Neural progenitor cell (in vitro differentiated cells): ENCODE measurements at places on chromosomes 3 and 15.
A peak's percentile ranks its signal among the peaks of the same experiment; 100 is the strongest.

- peak; percentile 51 for DNase-seq
Observed at GRCh38 chr15:62896969-62897486, 145.5 kb upstream of the TPM1 start.

- DNase-seq, result no peak
Observed at GRCh38 chr15:78996894-78997275, 52.0 kb upstream of the CTSH start.

DNA sequence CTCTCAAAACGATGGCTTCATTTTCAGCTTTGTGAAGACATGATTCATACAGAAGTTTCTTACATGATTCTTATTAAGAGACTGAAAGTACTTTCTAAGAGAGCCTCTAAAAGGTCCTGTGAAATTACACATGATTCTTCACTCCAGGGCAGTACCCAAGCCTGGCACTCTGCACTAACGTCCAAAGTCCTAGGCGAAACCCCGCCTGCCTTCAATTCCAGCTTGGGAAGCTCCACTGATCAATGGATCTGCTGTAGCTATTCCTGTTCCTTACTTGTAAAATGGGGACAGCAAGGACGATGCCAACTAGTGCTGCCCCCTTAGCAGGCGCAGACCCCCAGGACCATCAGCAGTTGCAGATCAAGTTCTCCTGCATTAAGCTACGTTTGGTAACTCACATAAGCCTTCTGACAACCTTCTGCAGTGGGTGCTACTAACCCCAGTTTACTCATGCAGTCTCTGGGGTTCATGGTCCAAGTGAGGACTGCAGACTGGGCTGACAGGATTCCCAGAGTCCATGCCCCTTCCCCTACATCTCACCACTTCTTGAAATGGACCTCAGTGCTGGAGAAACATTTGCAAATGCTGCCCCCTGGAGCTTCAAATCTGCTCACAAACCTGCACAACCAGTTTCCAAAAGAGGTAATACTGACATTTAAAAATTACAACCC lies 10.6 kb downstream of the CHCHD4 start:
- peak; percentile 20 for DNase-seq

DNA sequence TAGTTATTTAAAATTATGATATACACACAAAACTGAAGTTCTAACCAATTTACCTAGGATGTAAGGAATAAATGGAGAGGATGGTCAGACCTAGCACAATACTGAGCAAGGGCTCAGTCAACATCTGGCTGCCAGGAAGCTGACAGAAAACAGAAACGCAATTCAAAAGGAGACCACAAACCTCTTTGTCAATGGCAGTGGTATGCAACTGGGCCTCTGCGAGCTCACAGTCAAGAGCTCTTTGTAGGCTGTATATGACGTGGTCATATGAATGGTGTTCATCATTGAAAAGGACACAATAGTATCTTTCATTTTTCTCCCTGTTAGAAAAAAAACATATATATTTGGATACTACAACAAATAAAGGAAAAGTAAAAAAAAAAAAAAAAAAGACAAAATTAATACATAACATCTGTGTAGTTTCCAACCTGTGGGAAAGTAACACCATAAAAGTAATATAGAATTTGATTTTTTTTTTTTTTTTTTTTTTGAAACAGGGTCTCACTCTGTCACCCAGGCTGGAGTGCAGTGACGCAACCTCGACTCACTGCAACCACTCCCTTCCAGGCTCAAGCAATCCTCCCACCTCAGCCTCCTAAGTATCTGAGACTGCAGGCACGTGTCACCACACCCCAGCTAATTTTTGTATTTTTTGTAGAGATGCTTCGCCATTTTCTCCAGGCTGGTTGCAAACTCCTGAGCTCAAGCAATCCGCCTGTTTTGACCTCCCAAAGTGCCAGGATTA lies 37.9 kb downstream of the UBR1 start:
- no peak for DNase-seq

DNA sequence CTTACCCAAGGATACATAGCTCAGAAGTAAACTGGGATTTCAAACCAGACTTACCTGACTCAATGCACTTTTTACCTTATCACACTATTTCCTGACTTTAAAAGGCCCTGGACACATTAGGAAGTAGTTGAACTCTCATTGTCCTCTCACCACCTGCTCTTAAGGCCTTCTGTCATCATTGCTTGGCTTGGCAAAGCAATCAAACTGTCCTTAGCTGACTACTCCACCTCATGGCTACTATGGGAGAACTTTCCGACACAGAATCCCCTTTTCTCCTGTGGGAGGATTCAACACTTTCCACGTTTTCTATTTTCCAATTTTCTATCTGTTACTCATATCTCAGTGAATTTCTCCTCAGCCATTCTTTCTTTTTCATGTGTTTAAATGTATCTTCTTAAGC lies 55.4 kb downstream of the ZNF148 start:
- peak; percentile 2 for DNase-seq

DNA sequence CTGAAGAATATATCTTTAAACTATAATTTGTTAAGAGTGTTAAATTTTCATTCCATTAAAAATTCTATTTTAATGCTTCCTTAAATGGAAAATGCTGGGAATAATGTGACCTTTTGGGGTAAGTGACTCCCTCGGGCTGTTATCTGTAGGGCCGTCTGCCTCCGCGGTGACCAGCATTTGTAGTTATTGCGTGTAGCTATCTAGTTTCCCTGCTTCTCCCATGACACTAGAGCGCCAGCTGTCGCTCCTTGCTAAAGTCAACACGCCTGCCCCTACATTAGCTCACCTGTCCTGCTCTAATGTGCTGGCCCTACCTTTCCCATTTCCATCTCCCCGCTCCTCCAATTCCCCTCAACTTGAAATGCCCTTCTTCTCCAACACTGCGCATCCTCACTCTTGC lies 12.4 kb upstream of the CHRM5 start:
- no peak for DNase-seq

DNA sequence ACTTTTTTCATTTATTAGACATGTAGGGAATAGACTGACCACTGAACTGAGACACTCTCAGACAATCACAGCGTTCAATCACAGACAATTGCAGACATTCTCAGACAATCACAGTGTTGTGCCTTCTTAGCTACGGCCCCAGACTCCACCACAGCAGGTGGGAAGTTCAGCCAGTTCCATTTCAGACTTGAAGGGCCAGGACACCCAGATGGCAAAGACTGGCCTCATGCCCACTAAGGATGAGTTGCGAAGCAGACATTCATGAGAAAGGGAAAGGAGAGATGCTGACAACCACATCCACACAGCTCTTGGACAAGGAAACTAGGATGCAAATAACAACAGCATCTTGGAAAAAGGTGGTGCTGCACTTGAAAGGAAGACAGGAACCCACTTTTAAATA lies 21.9 kb upstream of the ALDH1L1 start:
- no peak for DNase-seq

DNA sequence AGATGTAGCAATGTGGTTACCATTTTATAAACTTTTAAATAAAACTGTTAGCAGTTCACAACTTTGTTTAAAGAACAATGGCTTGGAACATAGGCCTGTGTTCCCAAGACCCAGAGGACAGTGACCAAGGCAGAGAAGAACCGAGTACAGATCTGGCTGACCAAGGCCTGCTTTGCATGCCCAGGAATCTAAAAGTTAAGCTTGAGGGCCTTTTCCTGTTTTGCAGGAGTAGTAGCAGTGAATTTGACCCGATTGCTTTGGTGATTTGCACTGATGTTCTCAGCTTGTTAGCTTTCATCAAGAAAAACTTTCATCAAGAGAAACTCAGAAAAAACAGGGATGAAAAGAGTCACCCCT lies 9.9 kb downstream of the FILIP1L start:
- no peak for DNase-seq

DNA sequence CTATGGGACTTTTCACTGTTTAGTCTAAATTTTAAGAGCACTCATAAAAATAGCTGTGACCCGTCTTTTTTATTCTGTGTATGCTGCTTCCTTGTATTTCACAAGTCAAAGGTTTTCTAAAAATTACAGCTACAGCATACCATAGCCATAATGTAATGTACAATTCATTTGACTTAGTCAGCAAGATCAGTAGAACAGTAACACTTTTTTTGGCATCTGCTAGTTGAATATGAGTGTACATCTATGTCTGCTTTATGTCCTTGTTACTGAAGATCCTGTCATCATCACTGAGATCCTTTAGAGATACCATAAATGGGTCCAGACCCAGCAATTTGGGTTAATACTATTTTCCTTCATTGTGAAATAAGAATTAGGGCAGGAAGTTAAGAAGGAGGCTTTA lies 42.2 kb downstream of the CMSS1 start:
- DNase-seq, result no peak

- DNase-seq, result no peak
Observed at GRCh38 chr3:178532476-178532875, 3.8 kb upstream of the KCNMB2 start.

GRCh38 chr3:66692766-66693150 lies 191.9 kb upstream of the LRIG1 start:
- DNase-seq, result no peak

DNA sequence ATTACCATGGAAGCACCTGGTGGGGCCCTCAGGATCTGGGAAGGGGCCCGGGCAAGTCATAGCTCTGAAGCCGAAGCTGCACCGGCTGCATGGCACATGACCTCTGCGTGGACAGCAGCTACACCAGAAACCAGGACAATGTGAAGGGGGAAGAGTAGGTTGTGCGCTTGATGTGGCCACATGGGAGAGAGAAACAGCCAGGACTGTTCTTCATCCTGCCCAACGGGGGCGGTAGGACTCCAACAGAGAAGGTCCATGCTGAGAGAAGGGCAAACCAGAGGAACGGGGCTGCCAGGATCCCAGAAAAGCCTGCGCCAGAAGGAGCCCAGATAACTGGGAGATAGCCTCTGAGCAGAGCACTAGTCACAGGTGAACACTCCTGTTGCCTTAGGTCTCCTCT lies 54.9 kb upstream of the PRR20G start:
- peak; percentile 59 for DNase-seq

- DNase-seq, result no peak
Observed at GRCh38 chr15:91348752-91349500, 248.9 kb downstream of the SV2B start.

DNA sequence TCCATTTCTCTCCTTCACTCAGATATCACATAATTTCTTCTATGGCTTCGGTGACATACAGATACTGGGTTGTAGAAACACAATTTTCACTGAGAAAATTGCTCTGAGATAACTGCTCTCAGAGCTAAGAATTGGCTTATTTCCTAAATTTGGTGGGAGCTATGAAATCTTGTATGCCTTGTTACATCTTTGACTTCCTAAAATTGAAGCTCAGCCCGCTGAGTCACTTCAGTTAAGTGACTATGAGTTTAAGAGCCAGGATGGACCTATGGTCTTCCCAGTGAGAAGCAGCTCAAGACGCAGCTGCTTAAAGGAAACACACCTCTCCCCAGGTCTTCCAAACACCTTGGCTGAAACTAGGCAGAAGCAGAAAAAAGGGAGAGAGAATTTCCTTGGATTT lies 56.4 kb downstream of the EFHB start:
- DNase-seq, result no peak

DNA sequence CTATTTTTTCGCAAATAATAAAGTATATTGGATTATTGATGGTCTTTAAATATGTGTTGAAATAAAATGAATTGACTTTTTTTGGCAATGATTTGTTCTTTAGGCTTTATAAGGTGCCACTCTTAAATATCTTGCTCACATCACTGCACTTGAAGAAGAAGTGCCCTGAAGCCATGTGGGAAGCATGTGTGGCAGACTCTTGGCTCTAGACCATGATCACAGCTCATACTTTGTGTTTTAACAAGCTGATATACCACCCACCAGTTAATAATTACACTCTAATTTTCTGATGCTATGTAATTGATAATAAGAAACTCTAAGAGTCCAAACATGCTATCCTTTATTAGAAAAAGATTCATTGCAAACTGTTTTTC lies 52.1 kb upstream of the TGFBR2 start:
- DNase-seq, result no peak

DNA sequence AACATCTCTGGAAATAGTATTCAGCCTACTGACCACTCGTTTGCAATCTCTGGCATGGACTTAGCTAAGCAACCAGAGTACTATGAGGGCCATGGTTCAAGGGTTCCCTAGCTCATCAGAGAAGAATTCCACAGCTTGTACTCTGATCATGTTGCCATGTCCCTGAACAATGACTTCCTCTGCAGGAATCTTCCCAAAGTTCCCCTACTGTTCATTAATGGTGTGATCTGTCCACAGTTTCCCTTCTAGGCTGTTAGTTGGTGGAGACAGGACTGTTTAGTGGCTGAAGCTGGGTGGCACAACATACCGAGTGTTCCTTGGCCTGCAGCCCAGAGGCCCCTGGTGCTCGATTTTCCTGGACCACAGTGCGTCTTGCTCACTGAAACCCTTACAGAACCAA lies 44.4 kb upstream of the GALNT15 start:
- no peak for DNase-seq

GRCh38 chr3:111723293-111724215 lies 128.4 kb upstream of the ZBED2 start:
- DNase-seq, result no peak

GRCh38 chr15:82646250-82647044 lies 716 bp downstream of the CPEB1 start:
- peak; percentile 49 for DNase-seq

DNA sequence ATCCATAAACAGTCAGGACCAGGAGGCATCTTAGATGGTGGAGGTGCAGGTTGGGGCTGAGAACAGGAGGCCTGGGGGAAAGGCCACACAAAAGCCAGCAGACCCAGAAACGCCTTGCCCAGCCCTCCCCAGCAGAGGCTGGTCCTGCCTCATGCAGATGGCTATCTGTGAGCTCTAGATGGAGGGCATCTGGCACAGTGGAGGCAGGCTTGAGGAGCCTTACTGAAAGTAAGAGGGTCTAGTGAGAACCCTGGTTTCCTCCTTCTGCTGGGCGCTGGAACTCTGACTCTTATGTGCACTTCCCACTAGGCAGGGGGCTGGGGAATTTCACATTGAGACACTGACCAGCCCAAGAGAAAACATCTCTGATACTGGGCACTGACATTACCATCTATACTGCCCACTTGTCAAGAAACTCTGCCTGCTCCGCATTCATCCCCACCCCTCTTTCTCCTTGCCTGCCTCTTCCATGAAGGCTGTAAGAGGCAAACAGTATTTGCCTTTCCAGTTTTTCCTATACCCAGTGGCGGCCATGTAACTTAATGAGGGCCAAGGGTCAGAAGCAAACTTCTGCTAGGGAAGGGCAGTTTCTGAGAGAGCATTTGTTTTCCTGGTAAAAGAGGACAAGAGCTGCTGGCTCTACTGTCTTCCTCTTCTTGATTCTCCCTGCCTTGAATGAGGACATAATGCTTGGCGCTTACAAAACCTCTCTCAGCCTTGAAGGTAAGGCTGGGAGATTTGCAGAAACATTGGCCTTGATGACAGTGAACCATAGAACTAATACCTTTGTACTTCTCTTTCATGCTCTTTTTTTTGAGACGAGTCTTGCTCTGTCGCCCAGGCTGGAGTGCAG lies 4.4 kb upstream of the SCN5A start:
- no peak for DNase-seq

DNA sequence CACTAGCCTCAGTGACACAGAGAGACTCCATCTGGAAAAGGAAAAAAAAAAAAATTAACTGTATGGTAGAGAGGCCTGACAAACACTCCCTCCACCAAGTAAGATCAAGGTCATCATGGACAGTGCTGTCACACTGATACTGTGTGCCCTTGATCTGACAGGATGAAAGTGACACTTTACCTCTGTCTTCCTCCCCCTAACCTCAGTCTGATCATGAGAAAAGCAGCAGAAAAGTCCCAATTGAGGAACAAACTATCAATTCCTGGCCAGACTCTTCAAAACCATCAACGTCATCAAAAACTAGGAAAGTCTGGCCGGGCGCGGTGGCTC lies 26.7 kb downstream of the PGPEP1L start:
- DNase-seq, result no peak

GRCh38 chr15:75836959-75837334 lies 6.3 kb upstream of the UBE2Q2 start:
- DNase-seq, result no peak
